Cortex of kidney (tissue), 1 donor: ENCODE measurements at places on chromosomes 1 and 21.

GRCh38 chr1:59482986-59483385, 186.1 kb downstream of the FGGY start:
- DNase-seq = no peak

GRCh38 chr1:5513846-5514526, 478.2 kb downstream of the NPHP4 start:
- no peak for DNase-seq

- DNase-seq = no peak
These were observed 43.1 kb downstream of the ZNF281 start for GRCh38 chr1:200366577-200367253.

- DNase-seq = no peak
These were observed 10.1 kb downstream of the KRTAP22-2 start for GRCh38 chr21:30580132-30580531.

GRCh38 chr1:206963119-206963712, 7.0 kb downstream of the FCAMR start:
- DNase-seq = no peak
